Fibroblast of lung (primary cell): ENCODE measurements at places on chromosomes 2 and 18.

GRCh38 chr2:217332866-217333265, 473.0 kb upstream of the TNP1 start:
- H3K27me3 ChIP-seq = no peaks in the 10 kb centered on the region
- H3K4me1 ChIP-seq = peaks cover 8% of the 10 kb centered on the region
- DNase-seq = no peak
- no peaks in the 10 kb centered on the region for H3K36me3 ChIP-seq
- H3K27ac ChIP-seq = no peak overlapping the region

- H3K36me3 ChIP-seq = no peaks in the 10 kb centered on the region
- H3K27me3 ChIP-seq = peaks cover 12% of the 10 kb centered on the region
- H3K4me3 ChIP-seq = no peak overlapping the region
These were observed 54.8 kb downstream of the FAM168B start for GRCh38 chr2:131038258-131039100.

DNA sequence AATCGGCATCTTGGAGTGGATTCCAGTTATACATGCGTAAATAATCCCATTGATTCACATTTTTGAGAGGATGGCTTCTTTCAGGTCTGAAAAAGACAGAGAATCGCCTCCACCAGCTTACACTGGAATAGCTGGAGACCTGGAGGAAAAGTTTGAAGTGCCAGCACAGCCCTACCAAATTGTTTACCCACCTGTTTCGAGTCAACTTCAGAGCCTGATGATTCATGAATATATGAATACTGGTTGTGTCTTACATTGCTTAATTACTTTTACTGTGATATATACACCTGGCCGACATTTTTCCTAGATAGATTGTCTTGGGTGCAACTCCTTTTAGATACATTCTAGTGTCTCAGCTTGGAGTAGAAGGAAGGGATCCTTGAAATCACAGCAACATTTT, 335 bp upstream of the NCKAP5 start:
- H3K4me3 ChIP-seq = peak overlapping the region; percentile 56
- H3K36me3 ChIP-seq = no peaks in the 10 kb centered on the region
- peak overlapping the region; percentile 54 for H3K27ac ChIP-seq
- no peaks in the 10 kb centered on the region for H3K27me3 ChIP-seq

DNA sequence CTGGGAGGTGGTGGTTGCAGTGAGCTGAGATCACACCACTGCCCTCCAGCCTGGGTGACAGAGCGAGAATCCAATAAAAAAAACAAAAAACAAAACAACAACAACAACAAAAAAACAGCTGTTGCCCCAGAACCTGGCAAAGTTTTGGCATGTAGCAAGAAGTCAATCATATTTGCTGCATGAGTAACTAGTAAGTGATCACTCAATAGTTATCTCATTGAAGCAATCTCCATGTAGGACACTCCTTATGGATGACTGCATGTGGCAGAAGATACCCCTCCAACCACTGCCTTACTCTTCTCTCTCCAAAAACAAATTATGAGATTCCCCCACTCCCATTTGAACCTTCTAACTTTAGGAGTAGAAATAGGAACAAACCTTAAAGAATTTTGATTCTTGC, 113.7 kb downstream of the TTC27 start:
- H3K4me3 ChIP-seq = no peak overlapping the region
- no peaks in the 10 kb centered on the region for H3K27me3 ChIP-seq
- no peak for DNase-seq
- H3K27ac ChIP-seq = no peak overlapping the region
- no peaks in the 10 kb centered on the region for H3K4me1 ChIP-seq
- H3K36me3 ChIP-seq = no peaks in the 10 kb centered on the region
